ENCODE measurements at places on chromosomes 4 and X. TPM values are rescaled to one million over a fixed set of nuclear protein-coding genes. Genes with fewer than 3 reads are reported as not detected.

Gene RRAGB
- 34.3 TPM for total RNA-seq

Gene PTTG2
- total RNA-seq = 1.5 TPM

Gene USP17L29
- not detected for total RNA-seq

Gene FSTL5
- 165 TPM for total RNA-seq

Gene ATP8A1
- 105 TPM for total RNA-seq

Gene SORBS2
- total RNA-seq = 185 TPM

Gene HPGD
- 11.9 TPM for total RNA-seq

Gene IL9R
- total RNA-seq = not detected

Gene SHROOM3
- total RNA-seq = 51.4 TPM

Gene MAGEA9B
- total RNA-seq = not detected

Gene PAGE4
- not detected for total RNA-seq

Gene RAB28
- 46.8 TPM for total RNA-seq

Gene SFRP2
- total RNA-seq = 103 TPM

Gene PAGE5
- total RNA-seq = not detected

Gene SPANXA2
- not detected for total RNA-seq

Gene SPACA5
- not detected for total RNA-seq

Gene SYP
- total RNA-seq = 152 TPM

All from camera-type eye (tissue), 1 donor.